Stimulated activated CD4-positive, alpha-beta T cell treated with anti-CD3 and anti-CD28 coated beads, Interleukin-1b, Interleukin-23, amount 100 ng/mL, for 1 hour (primary cell): ENCODE measurements at places on chromosomes 4 and X.

GRCh38 chr4:151721466-151721865, 39.3 kb downstream of the GATB start:
- no peak for DNase-seq

- no peak for DNase-seq
Measured at GRCh38 chrX:133747196-133747595, 238.2 kb downstream of the GPC3 start.

- no peak for DNase-seq
Measured at GRCh38 chr4:38360201-38360600, 303.8 kb upstream of the KLF3 start.

- no peak for DNase-seq
Measured at GRCh38 chr4:152795891-152796290, 16.1 kb downstream of the ARFIP1 start.

- no peak for DNase-seq
Measured at GRCh38 chr4:88327665-88328064, 43.3 kb upstream of the PPM1K start.
